HEK293T (cell line): ENCODE measurements at places on chromosomes 1 and 21.

DNA sequence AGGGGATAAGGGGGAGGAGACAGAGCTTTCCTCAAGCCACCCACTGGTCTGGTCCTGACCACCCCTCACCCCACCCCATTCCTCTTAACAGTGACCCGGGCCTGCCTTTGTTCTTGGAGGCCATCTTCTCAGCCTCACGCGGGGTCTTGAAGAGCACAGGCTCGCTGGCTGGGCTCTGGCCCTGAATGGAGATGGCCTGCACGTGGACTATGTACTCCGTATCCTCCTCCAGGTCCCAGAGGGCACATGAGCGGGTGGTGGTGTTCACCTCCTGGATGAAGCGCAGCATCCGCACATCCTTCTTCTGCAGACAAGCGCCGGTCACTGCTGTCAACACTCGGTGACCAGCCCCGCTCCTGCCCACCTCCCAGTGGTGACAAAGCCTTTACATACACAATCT, 2.6 kb downstream of the FNDC5 start:
- no peak for DNase-seq

DNA sequence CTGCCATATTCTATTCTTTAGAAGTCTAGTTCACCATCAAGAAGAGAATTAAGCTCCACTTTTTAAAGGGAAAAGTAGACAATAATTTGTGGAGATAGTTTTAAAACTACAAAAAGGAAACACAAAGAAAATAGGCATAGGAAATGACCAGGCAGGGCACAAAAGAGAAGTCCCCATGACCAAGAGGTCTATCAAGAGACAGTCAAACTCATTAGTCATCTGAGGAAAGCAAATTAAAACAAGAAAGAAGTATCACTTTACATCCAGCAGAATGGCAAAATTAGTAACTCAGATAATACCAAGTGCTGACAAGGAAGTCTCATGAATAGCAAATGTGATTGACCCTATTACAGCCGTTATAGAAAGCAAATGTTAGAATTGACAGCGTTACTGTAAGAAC, 243.7 kb upstream of the SNX7 start:
- DNase-seq = no peak

- no peak for DNase-seq
Measured at GRCh38 chr1:232908831-232909230, 41.6 kb upstream of the NTPCR start.

DNA sequence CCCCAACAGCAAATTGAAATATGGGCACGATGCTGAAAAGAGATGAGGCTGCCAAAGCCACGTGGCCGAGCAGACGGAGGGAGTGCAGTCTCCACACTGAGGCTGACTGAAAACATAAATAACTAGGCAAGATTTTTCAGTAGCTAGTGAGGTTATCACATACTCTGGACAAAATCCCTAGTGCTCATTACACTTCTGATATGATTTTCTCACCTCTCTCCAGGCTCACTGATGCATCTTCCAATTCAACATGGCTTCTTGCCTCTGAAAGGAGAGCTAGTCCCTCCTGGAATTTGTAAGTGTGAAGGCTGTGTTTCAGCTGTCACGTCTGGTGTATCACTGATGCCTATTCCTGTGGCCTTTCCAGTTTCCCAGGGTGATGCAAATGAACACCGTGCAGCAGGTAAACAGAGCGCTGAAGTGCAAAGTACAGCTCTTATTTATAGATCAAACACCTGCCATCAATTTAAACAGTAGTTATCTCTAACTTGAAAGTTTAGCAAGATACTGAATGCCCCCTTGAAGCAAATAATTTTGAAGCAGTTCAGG, 656.1 kb downstream of the KIF26B start:
- no peak for DNase-seq

DNA sequence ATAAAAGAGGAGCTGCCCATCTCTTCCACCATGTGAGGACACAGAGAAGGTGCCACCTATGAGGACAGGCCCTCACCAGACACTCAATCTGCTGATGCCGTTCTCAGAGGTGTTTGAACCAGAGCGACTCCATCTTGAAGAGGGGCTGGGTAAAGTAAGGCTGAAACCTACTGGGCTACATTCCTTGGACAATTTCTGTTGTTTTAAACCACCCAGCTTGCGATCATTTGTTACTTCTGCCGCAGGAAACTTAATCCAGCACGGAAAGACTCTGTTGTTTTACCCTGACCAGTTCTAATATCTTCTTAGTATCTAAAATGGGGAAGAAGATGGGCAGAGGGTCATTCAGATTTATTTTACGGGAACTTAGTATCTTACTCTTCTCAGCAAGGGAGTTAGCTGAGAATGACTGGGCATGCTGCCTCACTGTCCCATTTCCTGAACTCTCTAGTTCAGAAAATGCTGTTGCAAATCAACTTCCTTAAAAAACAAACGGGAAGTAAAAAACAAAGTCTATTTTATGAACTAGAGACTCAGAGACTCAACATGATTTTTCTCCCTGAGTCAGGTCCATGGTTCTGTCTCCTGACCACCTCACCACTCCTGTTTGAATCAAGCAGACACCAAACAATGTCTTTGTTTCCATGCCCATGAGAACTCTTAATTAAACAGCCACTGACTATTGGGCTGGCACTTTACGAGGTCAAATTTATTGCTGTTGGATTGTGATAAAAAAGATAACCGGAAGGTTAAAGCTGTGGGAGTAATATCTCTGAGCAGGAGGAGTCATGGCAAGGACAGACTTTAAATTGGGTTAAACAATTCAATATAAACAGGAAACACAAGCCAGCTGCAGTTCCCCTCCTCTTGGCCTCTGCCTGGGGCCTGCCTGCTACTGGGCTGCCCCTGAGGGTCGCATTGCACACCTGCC, 23.8 kb upstream of the IFNAR1 start:
- DNase-seq = no peak

- no peak for DNase-seq
Measured at GRCh38 chr1:209609041-209609790, 25.7 kb downstream of the CAMK1G start.
